ENCODE measurements at places on chromosomes 3 and 15. TPM values are rescaled to one million over a fixed set of nuclear protein-coding genes. Genes with fewer than 3 reads are reported as not detected.

Gene PTH1R
- 1.1 TPM for total RNA-seq

Gene GOLGA8O
- 0.37 TPM for total RNA-seq

Gene SMCO1
- total RNA-seq: not detected

Gene PRICKLE2
- 2.4 TPM for total RNA-seq

Gene PROK2
- total RNA-seq: not detected

Gene CLDN18
- total RNA-seq: not detected

Gene CLDN11
- 0.25 TPM for total RNA-seq

Gene FEZF2
- not detected for total RNA-seq

Gene ASB14
- total RNA-seq: not detected

Gene GOLGA8K
- total RNA-seq: 0.56 TPM

Gene SATB1
- not detected for total RNA-seq

Gene ALG1L2
- not detected for total RNA-seq

Gene CFAP92
- total RNA-seq: not detected

Gene THBS1
- 51.1 TPM for total RNA-seq

Gene CFAP91
- total RNA-seq: 0.34 TPM

Gene HIGD2B
- total RNA-seq: not detected

Gene GOLGA8M
- total RNA-seq: not detected

Gene CLEC3B
- total RNA-seq: not detected

Gene GOLGA6L9
- 1.5 TPM for total RNA-seq
